ENCODE measurements at places on chromosomes 3 and 15.

DNA sequence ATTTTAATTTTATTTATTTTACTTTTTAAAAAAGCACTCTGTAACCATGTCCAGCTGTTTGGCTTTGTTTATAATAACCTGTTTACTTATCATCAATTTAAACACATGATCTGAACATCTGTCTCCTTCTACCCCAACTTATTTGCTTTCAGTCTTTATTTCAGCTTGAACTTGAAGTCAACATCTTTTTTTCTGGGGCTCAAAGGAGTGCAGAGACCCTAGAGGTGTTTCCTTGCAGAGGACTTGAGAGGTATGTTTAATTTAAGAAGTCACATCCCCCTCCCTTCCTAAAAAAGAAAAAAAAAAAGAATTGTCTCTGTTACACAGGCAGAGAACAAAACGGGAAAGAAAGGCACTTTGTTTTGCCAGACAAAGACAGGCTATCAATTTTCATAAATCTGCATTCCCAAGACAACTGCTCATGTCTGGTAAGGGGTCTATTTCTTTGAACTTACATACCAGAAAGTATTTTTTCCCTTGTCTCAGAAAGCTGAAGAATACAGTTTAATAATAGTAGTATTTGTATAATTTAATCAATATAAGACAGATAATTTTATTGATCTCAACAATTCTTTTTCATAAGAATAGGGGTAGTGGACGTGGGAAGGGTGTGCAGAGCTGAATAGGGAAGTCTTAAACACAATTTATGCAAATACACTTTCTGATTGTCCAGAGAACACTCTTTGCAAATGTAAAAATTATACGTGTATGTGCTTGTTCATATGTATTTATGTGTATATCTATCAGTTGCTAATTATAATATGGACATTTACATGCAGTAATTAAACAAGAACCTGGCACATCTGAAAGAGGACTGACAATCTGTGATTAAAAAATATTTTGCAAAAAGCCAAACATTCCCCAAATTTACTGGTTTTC lies 109.7 kb upstream of the PDZRN3 start:
- no peak for DNase-seq

- DNase-seq, result peak; percentile 56
These were observed 27.3 kb downstream of the DUT start for GRCh38 chr15:48358229-48359152.

- DNase-seq, result no peak
These were observed 457.7 kb downstream of the NAALADL2 start for GRCh38 chr3:175316799-175317198.

DNA sequence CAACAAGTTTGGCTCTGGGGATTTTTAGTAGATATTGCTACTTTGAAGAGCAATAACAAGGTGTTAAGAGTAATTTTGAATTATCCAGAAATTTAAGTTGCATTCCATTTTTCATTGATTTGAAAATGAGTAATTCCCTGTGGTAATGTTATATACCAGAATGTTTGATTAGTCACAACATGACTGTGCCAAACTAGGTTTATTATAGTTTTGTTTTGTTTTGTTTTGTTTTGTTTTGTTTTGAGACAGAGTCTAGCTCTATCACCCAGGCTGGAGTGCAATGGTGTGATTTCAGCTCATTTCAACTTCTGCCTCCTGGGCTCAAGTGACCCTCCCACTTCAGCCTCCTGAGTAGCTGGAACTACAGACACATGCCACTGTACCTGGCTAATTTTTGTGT lies 40.7 kb downstream of the CNOT10 start:
- no peak for DNase-seq

DNA sequence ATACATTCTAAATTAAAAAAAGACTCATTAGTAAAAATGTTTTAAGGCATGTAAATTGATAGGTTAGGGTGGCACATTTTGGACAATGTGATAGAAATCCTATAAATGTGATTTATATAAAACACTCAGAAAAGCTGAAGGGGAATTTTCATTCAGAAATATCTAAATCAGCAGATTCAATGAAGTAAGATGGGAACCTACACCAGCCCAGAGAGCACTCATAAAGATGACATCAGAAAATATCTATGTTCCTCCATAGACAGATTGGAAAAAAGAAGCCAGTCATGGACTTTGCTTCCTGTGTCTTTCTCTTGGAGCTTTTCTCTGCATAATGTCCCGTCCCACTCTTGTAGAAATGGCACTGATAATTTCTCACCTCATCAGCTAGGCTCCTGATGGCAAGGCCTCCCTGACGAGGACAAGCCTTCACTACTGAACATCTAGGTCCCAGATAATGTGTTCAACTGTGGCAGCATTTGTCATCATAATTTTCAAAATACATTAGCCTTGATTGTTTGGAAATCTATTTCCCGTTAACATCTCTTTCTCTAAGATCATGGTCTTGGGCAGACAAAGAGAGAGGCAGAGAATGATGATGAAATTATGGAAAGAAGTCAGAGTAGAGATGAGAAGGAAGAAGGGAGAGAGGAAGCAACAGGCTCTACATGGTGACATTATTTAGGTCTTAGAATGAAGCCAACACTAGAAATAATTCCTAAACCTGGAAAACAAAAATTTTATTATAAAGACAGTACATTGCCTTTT lies 354.4 kb downstream of the NTRK3 start:
- DNase-seq, result no peak

GRCh38 chr3:141440942-141441341 lies 45.9 kb upstream of the RASA2 start:
- DNase-seq, result no peak

GRCh38 chr3:192928720-192929119 lies 11.1 kb upstream of the MB21D2 start:
- no peak for DNase-seq
